ENCODE measurements at places on chromosomes 6 and 20.
A peak's percentile ranks its signal among the peaks of the same experiment; 100 is the strongest.

GRCh38 chr6:21078497-21078896 is 515.1 kb upstream of the SOX4 start:
- DNase-seq = no peak

GRCh38 chr20:39954621-39955020 is 734.4 kb downstream of the MAFB start:
- no peak for DNase-seq

DNA sequence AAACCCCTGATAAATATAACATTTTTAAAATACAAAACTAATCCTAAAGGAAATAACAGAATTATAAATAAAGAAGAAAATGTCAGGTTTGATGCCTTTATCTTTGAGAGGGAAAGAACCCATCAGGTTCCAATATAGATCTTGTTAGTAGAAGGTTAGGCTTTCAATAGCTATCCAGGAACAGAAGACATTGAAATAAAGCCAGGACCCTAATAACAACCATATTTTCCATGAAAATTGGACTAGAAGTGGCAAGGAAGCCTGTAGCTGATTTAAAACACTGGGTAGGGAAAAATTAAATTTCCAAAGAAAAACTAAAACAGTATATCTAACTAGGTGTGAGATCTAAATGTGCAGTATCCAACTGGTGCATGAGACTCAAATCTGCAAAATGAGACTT is 185.2 kb upstream of the STXBP5 start:
- DNase-seq = no peak

GRCh38 chr6:55953335-55953734 is 77.9 kb upstream of the BMP5 start:
- no peak for DNase-seq

GRCh38 chr20:62553136-62553837 is 77.5 kb upstream of the GATA5 start:
- no peak for DNase-seq

GRCh38 chr6:151096255-151096612 is 143.5 kb upstream of the AKAP12 start:
- no peak for DNase-seq

GRCh38 chr20:53009979-53010735 is 38.0 kb downstream of the TSHZ2 start:
- no peak for DNase-seq

GRCh38 chr20:7695051-7695495 is 245.2 kb downstream of the HAO1 start:
- DNase-seq = no peak

DNA sequence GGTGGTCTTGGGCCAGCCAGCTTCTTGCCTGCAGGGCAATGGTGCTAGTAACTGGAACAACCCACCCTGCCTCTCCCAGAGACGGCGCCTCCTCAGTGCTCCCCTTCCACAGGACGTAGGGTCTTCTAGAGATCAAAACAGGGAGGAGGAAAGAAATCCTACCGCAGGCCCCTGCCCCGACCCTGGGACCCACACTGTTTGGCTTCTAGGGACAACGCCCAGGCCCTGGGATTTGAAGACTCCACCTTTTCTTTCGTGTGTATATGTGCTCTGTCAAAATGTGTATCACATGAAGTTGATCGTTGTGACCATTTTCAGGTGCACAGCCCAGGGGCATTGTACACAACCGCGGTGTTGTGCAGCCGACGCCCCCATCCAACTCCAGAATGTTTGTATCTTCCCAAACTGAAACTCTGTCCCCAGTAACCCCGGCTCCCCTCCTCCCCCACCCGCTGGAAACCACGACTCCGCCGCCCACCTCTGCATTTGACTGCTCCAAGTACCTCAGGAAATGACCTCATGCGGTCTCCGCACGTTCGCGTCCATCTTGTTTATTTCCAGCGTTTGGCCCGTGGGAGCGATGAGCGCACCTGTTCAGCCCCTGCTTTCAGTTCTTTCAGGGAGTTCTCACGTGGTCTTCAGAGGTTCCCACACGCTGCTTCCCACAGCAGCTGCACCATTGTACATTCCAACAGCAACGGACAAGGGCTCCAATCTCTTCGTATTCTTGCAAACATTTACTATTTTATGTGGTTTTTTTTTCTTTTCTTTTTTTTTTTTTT is 3.4 kb upstream of the BHLHE23 start:
- peak; percentile 64 for DNase-seq

DNA sequence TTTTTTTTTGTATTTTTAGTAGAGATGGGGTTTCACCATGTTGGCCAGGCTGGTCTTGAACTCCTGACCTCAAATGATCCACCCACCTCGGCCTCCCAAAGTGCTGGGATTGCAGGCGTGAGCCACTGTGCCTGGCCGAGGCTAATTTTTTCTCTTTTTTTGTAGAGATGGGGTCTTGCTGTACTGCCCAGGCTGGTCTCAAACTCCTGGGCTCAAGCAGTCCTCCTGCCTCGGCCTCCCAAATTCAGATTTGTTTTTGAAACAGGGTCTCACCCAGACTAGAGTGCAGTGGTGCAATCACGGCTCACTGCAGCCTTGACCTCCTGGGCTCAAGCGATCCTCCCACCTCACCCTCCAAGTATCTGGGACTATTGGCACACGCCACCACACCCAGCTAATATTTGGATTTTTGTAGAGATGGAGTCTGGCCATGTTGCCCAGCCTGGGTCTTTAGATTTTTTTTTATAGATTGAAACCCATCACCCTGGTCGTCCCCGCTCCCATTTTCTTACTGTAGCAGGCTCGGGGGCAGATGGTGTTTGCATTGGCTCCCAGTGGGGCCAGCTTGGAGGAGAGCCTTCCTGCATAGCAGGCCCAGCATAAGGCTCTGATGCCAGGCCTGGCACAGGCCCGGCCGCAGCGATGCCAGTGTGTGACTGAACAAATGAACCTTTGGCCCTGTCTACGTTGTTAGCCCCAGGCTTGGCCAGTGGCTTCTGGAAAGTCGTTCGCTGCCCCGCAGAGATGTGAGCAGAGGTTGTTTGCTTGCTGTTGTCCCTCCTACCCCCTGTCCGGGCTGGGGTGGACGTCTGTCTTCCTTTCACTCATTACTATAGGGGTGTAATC is 4.3 kb upstream of the MTG2 start:
- no peak for DNase-seq

- no peak for DNase-seq
Measured at GRCh38 chr20:39016506-39016905, 54.4 kb downstream of the DHX35 start.

DNA sequence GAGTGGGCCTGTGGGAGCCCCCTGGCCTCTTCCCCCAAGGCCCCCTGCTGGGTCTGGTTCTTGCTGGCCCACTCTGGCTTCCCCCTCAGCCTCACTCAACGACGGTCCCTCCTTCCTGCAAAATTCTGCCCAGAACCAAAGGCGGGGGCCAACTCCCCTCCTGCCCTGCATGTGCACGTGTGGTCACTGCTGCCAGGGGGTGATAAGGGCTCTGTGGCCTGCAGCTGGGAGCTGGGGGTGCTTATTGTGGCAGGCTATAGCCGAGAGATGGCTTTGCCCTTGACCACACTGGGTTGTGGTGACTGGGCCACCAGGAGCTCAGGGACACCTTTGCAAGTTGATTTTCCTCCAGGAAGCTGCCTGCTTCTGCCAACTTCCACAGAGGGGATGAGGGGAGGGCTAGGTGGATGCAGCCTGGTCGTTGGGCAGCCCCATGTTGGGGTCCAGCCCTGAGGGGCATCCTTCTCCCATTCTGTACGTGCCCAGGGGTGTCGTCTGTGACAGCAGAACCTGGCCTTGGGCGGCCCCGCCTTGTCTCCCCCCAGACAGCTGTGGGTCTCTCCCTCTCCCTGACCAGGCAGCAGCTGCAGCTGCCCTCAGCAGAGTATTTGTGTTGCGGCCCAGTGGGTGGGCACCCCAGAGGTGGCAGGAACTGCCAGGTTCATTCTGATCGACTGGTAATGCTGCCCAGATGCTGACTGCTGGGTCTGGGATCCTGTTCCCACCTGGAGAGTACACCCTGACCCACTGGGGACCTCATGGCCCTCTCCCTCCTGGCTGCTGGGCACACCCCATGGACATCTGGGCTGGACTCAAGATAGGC is 5.6 kb downstream of the TCEA2 start:
- DNase-seq = no peak

DNA sequence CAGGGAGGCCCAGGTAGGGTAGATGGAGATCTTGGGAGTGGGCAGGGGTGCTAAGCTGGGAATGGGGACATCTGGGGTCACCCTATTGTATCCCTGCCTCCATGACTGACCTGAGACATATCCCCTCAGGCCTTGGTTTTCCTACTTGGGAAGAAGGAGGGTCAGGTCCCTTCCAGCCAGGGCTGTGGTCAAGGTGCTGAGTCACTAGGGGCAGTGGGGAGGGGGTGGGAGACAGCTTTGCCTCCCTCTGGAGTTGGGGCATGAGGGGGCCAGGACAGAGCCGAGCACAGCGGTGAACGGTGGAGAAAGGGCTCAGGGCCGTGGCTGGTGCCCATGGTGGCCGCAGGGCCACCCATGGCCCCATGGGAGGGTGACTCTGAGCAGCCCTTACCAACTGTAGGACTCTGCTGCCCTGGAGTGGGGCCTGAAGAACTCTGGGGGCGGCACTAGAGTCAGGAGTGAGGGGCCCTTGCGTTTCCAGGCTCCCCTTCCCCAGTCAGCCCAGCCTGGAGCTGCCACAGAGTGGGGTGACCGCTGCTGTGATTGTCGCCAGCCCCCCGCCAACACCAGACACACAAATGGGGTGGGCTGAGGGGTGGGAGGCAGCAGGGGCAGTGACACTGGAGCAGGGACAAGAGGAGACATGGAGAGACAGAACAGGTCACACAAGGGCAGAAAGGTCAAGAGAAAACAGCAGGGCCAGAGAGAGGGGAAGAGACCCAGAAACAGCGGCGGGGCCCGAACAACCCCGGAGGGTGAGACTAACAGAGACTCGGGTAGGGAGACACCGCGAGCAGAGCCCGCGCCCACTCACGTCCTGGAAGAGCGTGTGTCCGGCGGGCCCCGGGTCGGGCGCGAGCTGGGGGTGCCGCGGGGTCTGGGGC is 576 bp downstream of the NECAB3 start:
- DNase-seq = no peak

- DNase-seq = no peak
Measured at GRCh38 chr6:159071843-159072769, 27.3 kb upstream of the TAGAP start.

GRCh38 chr20:57772349-57772964 is 62.6 kb upstream of the PMEPA1 start:
- DNase-seq = peak; percentile 22

- no peak for DNase-seq
Measured at GRCh38 chr20:9108260-9108659, 39.4 kb downstream of the PLCB4 start.

DNA sequence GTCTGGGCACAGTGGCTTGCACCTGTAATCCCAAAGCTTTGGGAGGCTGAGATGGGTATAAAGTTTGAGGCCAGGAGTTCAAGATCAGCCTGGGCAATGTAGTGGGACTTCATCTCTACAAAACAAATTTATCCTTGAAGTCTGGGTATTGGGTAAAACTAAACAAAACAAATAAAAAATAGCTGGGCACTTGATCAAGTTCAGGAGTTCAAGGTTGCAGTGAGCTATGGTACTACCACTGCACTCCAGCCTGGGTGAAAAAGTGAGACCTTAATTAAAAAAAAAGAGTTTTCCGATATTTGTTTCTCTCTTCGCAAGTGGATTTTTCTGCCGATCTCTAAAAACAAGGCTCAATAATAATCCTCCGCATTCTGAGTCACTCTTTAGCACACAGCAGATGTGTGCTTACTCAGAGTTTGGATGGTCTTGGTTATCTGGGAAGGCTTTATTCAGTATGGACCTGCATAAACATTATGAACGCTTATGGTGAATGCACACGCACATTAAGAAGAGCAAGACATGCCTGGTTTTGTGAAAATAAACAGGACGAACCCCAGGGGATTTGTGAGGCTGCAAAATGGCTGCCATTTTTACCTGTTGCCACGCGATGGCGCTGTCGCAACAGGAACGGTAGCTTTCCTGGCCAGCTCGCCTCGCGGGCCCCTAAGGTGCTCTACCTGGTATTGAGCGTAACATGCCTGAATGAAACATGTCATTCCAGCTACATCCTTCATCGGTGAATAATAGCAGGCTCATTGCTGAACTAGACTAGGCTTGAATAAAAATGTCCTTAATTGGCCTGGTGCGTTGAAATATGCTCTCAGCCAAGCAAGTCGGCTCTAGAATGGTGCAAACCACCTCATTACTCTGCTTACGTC is 6.0 kb downstream of the OPN5 start:
- DNase-seq = peak; percentile 23

DNA sequence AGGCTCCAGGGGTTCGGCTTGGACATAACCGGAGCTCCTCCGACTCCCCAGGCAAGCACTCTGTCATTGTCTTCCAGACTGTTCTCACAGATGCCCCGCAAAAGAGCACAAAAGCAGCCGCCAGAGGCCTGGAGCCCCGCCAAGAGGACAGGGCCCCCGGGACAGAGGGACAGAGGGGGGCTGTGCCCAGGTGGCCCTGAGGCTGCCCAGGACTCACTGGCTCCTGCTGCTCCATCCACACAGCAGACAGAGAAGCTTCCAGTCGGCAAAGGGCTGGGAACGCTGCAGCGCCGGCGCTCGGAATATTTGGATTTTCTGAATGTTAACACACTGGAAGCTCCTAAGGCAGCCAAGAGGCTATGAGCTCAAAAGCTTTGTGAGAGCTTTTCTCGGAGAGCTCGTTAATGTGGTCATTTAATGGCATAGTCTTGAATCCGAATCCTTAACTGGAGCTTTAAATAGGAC is 68.0 kb upstream of the QKI start:
- DNase-seq = no peak

- DNase-seq = no peak
Measured at GRCh38 chr6:101806241-101806640, 412.7 kb downstream of the GRIK2 start.

DNA sequence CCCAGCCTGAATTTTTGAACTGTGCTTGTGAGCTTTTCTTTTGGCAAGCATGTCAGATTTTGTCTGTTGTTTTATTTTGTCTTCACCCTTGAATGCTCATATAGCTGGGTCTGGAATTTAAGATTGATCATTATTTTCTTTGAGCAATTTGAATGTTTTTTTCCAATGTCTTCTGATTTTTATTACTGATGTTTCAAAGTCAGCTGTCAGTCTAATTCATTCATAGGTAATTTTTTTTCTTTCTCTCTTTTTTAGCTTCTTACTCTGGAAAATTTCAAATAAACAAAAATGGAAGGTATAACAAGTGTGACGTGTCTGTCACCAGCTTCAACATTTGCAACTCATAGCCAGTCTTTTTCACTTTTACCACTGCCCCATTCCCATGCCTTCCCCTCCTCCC is 15.1 kb downstream of the ATRN start:
- DNase-seq = no peak

DNA sequence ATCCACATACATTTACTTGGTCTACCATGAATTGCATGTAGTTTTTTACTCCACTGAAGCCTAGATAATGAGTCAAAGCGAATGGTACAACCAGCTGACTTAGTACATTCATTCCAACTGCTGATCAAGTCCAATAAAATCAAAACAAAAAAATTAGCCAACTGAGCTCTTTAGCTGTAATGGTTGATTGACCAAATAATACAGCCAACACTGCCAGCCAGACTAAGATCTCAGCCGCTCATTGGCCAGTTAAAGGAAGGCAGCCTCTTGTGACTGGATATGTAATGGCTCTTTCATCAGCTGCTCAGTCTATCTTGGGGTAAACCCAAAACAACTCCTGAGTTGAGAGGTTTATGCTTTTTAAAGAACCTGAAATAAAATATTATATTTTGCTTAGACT is 204.3 kb upstream of the RSPO3 start:
- DNase-seq = no peak
